Cardiac muscle cell (in vitro differentiated cells and primary cell): ENCODE measurements at places on chromosomes 16 and 17. TPM values are rescaled to one million over a fixed set of nuclear protein-coding genes. Genes with fewer than 3 reads are reported as not detected.

- H3K36me3 ChIP-seq, result no peaks in the 10 kb centered on the region
- peaks cover 19% of the 10 kb centered on the region for H3K27me3 ChIP-seq
- no peak overlapping the region for H3K27ac ChIP-seq
- no peak overlapping the region for H3K4me3 ChIP-seq
- DNase-seq, result no peak
Measured at GRCh38 chr17:72592967-72593325, 472.1 kb downstream of the SOX9 start.

DNA sequence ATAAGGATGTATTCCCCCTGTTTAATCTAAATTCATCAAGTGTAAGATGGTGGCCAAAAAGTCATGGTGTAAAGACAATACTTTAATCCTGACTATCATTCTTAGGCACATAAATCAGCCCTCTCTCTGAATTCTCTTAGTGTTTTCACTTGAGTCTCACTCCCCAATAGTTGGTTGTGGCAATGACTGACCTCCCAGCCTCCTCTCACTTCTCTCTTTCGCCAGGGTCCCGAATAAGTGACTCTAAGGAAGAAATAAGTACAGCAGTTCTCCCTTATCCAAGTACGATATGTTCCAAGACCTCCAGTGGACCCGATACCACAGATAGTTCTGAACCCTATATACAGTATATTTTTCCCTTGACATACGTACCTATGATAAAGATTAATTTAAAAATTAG, 335.3 kb downstream of the MAF start:
- no peaks in the 10 kb centered on the region for H3K36me3 ChIP-seq
- no peak overlapping the region for H3K27ac ChIP-seq
- DNase-seq, result no peak
- no peaks in the 10 kb centered on the region for H3K4me1 ChIP-seq
- H3K4me3 ChIP-seq, result no peak overlapping the region

GRCh38 chr17:13787636-13788035, 185.9 kb upstream of the HS3ST3A1 start:
- no peak overlapping the region for H3K4me3 ChIP-seq
- H3K36me3 ChIP-seq, result no peaks in the 10 kb centered on the region
- H3K4me1 ChIP-seq, result peaks cover 13% of the 10 kb centered on the region
- H3K27me3 ChIP-seq, result peaks cover 21% of the 10 kb centered on the region

GRCh38 chr17:77774182-77774581, 184.3 kb upstream of the TNRC6C start:
- no peaks in the 10 kb centered on the region for H3K4me1 ChIP-seq
- no peak overlapping the region for H3K4me3 ChIP-seq
- no peaks in the 10 kb centered on the region for H3K27me3 ChIP-seq
- DNase-seq, result no peak
- no peak overlapping the region for H3K27ac ChIP-seq
- H3K36me3 ChIP-seq, result no peaks in the 10 kb centered on the region

- DNase-seq, result no peak
- no peak overlapping the region for H3K4me3 ChIP-seq
- no peaks in the 10 kb centered on the region for H3K27me3 ChIP-seq
- H3K27ac ChIP-seq, result no peak overlapping the region
- H3K36me3 ChIP-seq, result no peaks in the 10 kb centered on the region
Measured at GRCh38 chr17:69815406-69815805, 259.6 kb upstream of the KCNJ16 start.

- H3K4me3 ChIP-seq, result no peak overlapping the region
- H3K27ac ChIP-seq, result peak overlapping the region; percentile 69
- DNase-seq, result no peak
- no peaks in the 10 kb centered on the region for H3K27me3 ChIP-seq
- H3K4me1 ChIP-seq, result peaks cover 43% of the 10 kb centered on the region
- no peaks in the 10 kb centered on the region for H3K36me3 ChIP-seq
Measured at GRCh38 chr17:77441130-77441920, 300.6 kb downstream of the SEC14L1 start.

DNA sequence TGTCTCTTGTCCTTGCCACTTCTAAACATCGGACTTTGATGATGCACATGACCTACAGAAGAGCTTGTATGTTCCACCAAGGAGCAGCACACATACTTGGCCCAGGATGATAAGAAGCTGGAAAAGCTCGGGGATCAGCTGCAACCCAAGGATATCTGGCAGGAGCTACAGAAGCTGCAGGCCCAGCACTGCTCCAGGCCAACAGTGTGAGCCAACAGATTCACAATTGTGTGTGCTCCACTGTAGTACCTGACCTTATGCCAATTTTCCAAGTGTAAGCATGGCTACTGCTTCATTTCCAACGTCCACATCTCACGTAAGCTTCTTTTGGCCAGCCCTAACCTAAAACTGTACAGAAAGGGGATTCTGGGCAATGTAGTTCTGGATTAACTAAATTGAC, 83.4 kb downstream of the COX10 start:
- no peak overlapping the region for H3K4me3 ChIP-seq
- no peak overlapping the region for H3K27ac ChIP-seq
- H3K27me3 ChIP-seq, result no peaks in the 10 kb centered on the region
- no peak for DNase-seq

- H3K27me3 ChIP-seq, result no peaks in the 10 kb centered on the region
- no peak for DNase-seq
- no peaks in the 10 kb centered on the region for H3K36me3 ChIP-seq
- H3K27ac ChIP-seq, result no peak overlapping the region
- H3K4me3 ChIP-seq, result no peak overlapping the region
- H3K4me1 ChIP-seq, result no peaks in the 10 kb centered on the region
Measured at GRCh38 chr17:33874617-33875060, 380.4 kb upstream of the CCL2 start.

The RDM1 gene
- 0.35 and 6.4 TPM in 2 replicates for total RNA-seq

The USH1G gene
- 2.5 and 4.0 TPM in 2 replicates for total RNA-seq

The PSME3IP1 gene
- 70.4 and 73.6 TPM in 2 replicates for total RNA-seq

- no peak overlapping the region for H3K27ac ChIP-seq
- no peak overlapping the region for H3K4me3 ChIP-seq
- H3K4me1 ChIP-seq, result no peaks in the 10 kb centered on the region
- no peaks in the 10 kb centered on the region for H3K36me3 ChIP-seq
- no peak for DNase-seq
Measured at GRCh38 chr16:78780808-78781207, 681.4 kb downstream of the WWOX start.

DNA sequence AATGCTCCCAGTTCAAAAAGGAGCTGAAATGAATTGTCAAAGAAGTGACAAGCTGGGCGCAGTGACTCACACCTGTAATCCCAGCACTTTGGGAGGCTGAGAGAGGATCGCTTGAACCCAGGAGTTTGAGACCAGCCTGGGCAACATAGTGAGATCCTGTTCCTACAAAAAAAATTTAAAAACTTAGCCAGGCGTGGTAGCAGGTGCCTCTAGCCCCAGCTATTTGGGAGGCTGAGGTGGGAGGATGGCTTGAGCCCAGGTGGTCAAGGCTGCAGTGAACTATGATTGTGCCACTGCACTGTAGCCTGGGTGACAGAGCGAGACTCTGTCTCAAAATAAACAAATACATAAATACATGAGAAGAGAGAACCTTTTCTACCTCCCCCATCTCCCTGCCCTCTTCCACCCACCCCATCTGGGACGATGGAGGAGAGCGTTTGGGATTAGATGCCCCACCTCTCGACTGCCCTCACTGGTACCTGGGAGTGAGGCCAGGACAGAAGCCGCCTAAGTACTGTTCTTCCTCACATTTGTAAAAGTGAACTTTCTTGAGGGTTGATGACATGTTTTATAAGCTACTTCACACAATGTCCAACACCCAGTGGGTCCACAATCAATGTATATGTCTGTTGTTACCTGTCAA, 2.4 kb downstream of the IL4R start:
- H3K27me3 ChIP-seq, result no peaks in the 10 kb centered on the region
- H3K4me1 ChIP-seq, result peaks cover 12% of the 10 kb centered on the region
- H3K4me3 ChIP-seq, result no peak overlapping the region
- H3K27ac ChIP-seq, result peak overlapping the region; percentile 2

The KRT26 gene
- total RNA-seq, result not detected in 2 replicates

The RAB26 gene
- 5.0 and 6.5 TPM in 2 replicates for total RNA-seq

The IRX3 gene
- 207 and 209 TPM in 2 replicates for total RNA-seq

The KRTAP1-1 gene
- not detected in 2 replicates for total RNA-seq
